ENCODE measurements at places on chromosomes 5 and 9.

GRCh38 chr5:155729684-155730059, 597.3 kb upstream of the SGCD start:
- no peak for DNase-seq

DNA sequence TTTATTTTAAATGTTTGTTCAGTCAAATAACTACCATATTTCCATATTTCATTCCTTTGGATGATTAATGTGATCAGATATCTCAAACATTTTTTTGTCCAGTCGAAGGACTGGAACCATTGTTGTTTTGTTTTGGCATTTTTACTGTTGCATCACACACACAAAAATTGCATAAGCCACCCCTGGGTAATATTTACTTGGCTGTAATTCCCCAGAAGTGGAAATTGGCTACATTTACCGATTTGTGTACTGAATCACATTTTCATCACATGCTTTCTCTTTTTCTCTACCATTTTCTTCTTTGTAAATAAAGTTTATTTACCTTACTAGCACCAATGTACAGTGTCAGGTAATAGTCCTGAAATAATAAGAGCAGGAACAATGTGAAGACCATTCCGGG, 1729.7 kb upstream of the WWC1 start:
- no peak for DNase-seq

DNA sequence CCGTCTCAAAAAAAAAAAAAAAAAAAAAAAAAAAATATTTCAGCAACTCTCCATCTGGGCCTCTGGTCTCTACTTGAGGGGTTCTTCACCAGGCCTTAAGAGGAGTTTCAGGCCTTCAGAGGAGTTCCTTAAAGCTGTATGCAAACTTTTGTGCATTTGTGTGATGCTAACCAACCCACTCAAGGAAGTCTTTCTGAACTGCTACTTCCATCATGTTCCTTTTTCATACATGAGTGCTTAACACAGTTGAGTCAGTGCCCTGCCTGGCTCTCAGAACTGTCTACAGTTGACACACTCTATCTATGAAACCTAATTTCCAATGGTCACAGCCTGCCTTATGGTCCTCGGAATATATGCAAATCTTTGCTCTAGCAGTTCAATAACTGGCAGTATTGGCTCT, 146.5 kb downstream of the MEF2C start:
- DNase-seq, result no peak

GRCh38 chr9:36530224-36530623, 42.5 kb upstream of the MELK start:
- DNase-seq, result no peak

DNA sequence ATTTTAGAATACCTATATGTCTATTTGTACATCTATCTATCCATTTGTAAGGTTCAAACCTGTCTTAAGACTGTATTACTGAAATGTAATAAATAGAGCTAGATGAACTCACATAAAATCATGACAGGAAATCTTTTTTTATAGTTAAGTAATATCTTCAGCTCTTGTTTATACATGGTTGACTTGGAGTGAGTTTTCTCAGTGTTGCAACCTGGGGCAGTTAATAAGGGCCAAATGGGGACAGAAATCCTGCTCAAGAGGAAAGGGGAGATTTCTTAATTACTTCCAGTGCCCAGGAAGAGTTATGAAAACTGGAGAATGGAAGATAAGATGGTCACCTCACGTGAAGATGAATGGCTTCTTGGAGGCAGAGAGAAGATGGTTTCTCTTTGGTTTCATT, 265.1 kb upstream of the FBXL7 start:
- DNase-seq, result no peak

DNA sequence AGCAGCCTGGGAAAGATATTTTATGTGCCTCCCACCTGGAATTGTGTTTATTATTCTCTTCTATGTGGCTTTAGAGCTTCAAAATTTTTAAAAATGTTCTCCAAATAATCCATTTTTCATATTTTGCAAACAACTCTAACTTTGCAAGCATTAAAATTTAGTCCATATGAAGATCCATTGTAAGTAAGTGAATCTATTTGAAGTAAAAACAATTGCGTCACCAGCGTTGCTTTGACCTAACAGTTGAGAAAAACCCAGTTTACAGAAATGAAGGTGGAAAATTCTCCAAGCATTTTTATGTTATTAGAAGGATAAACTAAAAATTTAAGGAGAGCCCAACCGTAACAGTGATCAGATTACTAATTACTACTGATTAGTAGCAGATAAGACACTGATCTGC, 38.9 kb upstream of the TLX3 start:
- no peak for DNase-seq

GRCh38 chr9:75198436-75198835, 110.1 kb downstream of the OSTF1 start:
- no peak for DNase-seq

GRCh38 chr5:6453937-6454560, 5.4 kb downstream of the UBE2QL1 start:
- no peak for DNase-seq

- DNase-seq, result no peak
These were observed 21.3 kb upstream of the GBGT1 start for GRCh38 chr9:133184971-133185370.

DNA sequence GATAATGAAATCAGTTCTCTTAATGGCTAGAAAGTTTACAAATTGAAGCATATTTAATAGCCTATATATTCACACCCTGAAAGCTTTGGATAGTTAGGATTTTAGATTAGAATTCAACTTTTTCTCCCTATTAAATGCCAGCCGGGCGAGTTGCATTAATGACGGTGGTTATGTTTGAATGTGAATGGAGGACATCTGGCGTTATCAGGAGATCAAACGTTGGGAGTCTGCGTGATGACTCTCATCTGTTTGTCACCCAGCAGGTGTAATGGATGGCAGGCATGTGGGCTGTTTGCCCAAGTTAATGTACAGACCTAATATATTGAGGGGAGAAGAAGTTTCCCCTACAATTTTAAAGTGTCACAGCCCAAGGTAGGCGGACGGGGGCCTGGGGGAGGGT, 1227.7 kb upstream of the WWC1 start:
- DNase-seq, result no peak

DNA sequence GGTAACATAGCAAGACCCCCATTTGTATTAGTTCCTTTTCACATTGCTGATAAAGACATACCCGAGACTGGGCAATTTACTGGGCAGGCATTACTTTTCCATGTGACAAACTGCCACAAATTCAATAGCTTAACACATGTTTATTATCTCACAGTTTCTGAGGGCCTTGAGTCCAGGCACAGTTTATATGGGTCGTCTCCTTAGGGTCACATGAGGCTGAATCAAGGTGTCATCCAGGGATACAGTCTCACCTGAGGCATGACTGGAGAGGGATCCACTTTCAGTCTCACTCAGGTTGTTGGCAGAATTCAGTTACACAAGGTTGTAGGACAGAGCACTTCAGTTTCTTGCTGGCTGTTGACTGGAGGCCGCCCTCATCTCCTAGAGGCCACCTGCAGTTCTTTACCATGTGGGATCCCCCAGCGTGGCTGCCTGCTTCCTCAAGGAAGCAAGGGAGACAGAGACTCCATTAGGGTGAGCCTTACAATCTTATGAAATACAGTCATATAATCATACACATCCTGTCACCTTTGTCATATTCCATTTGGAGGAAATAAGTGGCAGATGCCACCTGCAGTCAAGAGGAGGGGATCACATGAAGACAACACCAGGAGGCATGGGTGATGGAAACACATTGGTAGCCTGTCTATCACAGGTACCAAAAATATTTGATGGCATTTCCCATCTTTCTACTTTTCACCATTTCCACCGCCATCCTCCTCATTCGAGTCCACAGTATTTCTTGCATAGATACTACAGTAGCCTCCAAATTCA, 15.1 kb upstream of the ERAP1 start:
- no peak for DNase-seq

GRCh38 chr9:116494815-116495634, 192.1 kb upstream of the TRIM32 start:
- DNase-seq, result peak; percentile 5

DNA sequence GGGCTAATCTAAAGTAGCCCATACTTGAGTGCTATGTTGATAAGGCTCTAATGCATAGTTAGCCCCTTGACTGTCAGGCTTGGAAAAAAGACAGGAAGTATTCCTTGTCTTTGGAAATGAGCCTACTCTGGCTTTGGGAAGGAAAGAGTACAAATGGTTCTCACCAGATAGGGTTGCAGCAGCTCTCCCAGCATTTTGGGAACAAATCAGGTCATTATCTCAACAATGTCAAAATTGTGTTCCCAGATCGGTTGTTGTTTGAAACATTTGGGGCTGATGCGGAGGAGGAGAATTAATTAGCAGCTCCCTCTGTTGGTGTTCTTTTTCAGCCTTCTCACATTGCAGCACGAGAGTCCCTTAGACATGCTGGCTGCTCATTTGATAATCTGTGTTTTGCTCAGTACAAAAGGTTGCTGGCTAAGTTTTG, 294.7 kb upstream of the DMRT1 start:
- peak; percentile 2 for DNase-seq

DNA sequence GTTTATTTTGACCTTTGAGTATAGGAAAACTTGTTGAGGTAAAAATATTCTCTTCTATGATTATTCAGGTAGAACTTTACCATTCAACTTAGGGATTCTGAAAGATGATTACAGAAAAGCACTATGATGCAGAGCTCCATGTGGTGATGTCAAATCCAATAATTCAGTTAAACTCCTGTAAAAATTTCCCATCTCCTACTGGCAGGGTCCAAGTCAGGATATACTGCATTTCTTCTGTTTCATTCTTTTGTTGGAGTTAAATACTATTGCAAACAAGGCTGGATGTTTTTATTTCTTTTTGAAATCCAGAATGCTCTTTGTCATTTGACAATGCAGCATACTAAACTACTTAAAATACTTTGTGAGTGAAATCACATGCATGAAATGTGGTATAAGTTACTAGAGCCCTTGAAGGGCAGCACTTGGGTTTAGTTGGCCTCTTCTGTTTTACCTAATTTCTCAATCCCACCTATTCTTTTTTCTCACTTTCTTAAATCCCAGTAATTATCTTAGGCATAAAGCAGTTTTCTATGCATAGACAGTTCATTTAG, 204.5 kb downstream of the FBXL7 start:
- no peak for DNase-seq

- no peak for DNase-seq
These were observed 23.9 kb downstream of the TLE1 start for GRCh38 chr9:81665322-81665871.

GRCh38 chr5:154970759-154971158, 29.9 kb downstream of the MRPL22 start:
- no peak for DNase-seq

GRCh38 chr9:86714999-86715398, 232.3 kb downstream of the GAS1 start:
- DNase-seq, result no peak

GRCh38 chr9:132474253-132474652, 64.2 kb downstream of the CFAP77 start:
- no peak for DNase-seq

DNA sequence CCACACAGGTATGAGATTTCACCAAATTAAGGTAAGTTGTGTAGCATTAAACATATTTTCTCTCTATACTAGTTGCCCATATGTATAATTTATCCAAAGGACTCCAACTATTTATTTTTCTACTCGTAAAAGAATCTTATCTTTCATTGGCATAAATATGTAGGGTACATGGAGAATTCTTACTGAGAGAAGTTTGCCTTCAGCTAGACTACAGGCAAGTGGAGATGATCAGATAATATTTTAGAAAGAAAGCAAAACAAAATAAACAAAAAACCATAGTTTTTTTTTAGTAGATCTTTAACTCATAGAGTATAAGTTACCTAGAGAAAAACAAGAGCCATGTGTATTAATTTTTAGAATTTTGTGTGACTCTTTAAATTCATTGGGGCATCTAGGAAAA, 743.1 kb upstream of the ARRDC3 start:
- no peak for DNase-seq

DNA sequence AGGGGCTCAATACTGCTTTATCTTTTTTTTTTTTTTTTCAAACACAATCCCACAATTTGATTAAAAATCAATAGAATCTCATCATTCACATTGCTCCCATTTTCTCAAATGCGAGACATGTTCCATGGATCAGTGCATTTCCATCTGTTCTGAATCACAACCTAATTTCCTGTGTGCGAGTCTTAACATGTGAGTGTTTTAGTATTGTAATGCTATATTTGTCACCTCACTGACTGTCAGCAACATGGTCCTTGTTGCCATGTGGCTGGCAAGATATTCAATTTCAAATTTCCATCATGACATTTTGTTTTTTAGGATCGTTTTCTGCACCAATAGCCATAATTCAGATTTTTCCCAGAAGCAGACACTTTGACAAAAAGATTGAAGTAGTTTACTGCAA, 233.2 kb upstream of the PRDM9 start:
- DNase-seq, result no peak

GRCh38 chr9:20989923-20990341, 41.5 kb downstream of the HACD4 start:
- no peak for DNase-seq

DNA sequence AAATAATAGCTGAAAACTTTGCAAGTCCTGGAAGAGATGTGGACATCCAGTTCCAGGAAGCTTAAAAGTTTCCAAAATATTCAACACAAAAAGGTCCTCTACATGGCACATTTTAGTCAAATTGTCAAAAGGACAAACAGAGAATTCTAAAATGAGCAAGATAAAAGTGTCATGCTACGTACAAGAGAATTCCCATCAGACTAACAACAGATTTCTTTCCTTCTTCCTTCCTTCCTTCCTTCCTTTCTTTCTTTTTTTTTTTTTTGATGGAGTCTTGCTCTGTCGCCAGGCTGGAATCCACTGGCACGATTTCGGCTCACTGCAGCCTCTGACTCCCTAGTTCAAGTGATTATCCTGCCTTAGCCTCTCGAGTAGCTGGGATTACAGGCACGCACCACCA, 39.3 kb downstream of the BTNL8 start:
- no peak for DNase-seq

GRCh38 chr9:127098916-127099553, 23.4 kb downstream of the ANGPTL2 start:
- no peak for DNase-seq

DNA sequence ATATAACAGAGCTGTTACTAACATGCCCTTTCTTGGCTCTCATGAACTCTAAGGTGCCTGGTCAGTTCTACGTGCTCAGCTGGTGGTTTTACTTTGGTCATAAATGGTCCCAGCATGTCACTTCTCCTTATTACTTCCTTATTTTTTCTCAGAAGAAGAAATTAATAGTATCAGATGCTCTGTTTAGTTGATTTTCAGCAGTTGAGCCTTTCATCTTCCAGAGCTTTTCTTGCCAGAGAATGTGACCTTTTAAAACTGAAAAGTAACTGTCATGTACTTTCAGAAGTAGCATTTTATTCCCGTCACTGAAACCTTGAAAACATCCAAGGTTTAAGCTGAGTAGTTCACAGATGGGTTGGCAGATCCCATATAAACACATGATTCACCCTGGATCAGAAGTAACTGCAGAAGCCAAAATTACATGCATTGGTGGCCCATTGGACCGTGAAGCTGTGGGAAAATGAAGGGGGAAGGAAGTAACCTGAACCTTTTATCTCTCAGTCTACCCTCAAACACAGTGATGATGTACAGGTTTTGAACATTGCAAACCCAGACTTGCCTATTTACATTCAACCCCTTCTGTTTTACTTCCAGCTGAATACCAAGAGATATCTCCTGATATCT, 50.5 kb downstream of the HACD4 start:
- DNase-seq, result no peak

All from activated CD4-positive, alpha-beta T cell treated with anti-CD3 and anti-CD28 coated beads for 4 hours (primary cell).